NCI-H187 treated with DMSO at 0.1 percent for 48 hours (cell line): ENCODE measurements at places on chromosomes 1 and 21.

GRCh38 chr1:107590900-107591622 lies 373.9 kb downstream of the VAV3 start:
- DNase-seq: no peak

DNA sequence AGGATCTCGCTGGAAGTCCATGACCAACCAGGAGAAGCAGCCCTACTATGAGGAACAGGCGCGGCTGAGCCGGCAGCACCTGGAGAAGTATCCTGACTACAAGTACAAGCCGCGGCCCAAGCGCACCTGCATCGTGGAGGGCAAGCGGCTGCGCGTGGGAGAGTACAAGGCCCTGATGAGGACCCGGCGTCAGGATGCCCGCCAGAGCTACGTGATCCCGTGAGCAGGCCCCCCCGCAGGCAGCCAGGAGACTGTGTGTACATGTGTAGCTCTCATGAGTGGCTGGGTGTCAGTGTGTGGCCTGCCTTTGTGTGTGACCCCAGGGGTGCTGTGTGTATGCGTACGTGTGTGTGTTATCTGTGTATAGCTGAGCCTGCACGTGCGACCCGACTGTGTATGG lies 27.2 kb downstream of the ETNK2 start:
- DNase-seq: no peak

- DNase-seq: no peak
These were observed 25.9 kb downstream of the IFNAR1 start for GRCh38 chr21:33350676-33351075.

GRCh38 chr1:9413877-9414213 lies 121.2 kb downstream of the SPSB1 start:
- no peak for DNase-seq

DNA sequence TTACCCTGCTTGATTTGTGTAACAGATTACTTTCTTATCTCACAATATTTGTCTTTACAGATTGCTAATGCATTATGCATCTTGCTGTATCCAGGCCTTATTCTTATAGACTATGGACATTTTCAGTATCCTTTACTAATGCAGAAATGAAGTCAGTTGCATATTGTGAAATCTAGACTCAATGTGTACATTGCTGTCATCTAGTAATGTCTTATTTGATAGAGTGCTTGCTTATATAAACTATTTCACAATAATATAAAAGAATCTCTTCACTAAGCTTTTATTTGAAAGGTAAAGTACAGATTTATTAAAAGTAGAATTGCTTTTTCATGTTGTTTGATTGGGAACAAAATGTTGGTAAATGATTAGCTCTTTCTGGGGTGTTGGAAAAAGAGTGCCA lies 39.6 kb downstream of the ALG6 start:
- no peak for DNase-seq
